ENCODE measurements at places on chromosomes 2 and 18.

- no peak for DNase-seq
Observed at GRCh38 chr2:240292035-240292574, 143.4 kb upstream of the GPC1 start.

DNA sequence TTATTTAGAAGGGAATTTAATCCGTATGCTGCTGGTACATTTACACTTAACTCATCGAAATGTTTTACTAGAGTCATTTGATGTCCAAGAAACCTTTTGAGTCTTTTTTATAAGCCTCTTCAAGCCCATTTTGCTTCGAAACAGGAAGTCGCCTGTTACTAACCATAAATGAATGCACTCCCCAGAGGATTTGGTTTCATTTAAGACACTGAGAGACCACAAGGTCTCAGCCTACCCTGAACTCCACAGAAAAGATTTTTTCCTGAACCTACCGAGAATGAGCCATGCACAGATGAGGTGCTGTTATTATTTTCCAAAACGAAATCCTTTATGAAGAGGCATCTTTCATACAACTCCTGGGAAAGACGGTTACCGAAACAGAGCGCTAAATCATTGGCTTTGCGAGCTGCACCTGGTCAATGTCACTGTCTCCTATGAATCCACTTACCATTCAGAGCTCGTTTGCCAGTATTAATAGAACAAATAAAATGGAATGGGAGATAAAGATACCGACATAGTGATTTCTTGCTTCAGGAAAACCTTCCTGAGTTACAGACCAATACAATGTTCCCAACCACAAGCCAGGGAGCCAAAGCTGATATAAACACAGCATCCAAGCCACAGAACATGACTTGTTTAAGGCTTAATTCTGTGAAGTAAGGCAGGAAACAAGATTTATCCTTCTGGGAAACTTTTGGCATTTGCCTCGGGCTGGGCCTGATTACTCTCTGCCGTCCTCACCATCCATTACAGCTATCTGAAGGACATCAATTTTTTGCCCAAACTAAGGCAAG is 382.1 kb downstream of the OSR1 start:
- DNase-seq: peak; percentile 95

DNA sequence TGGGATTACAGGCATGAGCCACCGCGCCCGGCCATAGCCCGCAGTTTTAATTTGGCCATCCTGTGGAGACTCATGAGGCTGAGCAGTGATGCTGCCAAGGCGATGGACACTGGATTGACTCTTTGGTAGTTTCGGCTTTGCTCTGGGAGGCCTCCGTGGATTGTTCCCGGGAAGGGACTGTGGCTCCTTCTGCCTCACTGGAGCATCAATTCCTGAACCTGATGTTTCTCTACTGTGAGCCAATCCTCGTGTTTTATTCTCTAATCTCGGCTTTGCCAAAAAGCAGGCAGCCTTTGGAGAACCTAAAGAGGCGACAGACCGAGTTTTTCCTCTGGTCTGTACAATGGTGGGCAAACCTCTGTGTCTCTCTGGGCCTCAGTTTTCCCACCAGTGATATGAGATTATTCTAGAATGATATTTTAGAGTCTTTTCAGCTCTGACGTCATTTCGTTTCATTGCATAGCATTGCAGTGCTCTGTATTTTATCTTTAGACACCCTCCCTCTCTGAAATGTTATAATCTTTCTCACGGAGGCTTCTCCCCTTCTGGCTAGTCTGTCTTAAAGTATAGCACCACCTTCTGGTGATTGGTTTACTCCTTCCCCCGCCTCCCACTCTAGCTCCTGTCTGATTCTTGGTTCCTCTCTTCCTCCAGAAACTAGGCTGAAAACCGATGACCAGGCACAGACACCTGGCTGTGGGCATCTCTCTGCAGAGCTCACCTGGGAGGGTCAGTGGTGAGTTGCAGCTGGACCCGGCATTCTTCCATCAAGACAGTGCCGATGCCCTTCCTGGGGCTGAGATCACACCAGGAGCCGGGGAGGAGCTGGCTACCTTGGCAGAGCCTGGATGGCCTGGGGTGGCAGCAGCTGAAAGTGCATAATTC is 341.3 kb downstream of the MYCN start:
- no peak for DNase-seq

DNA sequence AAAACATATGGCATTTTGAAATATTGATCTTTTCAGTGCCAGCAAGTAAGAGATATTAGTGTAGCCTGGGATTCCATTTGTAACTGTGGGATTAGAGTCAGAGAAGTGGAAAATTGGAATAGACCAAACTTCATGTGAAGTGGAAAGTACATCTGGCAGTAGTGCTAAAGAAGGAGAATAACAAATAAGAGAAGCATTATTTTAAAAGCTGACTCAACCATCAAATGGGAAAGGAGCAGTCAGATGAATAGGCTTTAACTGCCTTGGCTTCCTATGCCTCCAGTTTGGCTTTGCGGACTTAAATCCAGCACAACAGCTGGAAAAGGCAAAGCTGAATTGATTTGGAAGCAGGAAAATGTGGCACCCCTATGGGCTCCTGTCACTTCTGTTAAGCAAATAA is 623.1 kb downstream of the TSN start:
- no peak for DNase-seq

DNA sequence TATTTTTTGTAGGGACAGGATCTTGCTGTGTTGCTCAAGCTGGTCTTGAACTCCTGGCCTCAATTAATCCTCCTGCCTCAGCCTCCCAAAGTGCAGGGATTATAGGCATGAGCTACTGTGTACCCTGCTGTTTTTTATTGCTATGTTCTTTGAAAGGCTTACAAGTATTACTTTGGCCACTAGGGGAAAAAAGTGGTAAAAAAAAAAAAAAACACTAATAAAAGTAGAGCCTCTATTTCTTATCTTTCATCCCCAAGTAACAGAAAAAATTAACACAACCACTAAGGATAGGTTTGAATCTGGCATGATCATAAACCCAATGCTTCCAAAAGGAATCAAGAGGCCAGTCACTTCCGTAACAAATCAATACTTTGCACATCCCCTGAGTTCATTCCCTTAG is 11.6 kb downstream of the NOL10 start:
- DNase-seq: peak; percentile 1

DNA sequence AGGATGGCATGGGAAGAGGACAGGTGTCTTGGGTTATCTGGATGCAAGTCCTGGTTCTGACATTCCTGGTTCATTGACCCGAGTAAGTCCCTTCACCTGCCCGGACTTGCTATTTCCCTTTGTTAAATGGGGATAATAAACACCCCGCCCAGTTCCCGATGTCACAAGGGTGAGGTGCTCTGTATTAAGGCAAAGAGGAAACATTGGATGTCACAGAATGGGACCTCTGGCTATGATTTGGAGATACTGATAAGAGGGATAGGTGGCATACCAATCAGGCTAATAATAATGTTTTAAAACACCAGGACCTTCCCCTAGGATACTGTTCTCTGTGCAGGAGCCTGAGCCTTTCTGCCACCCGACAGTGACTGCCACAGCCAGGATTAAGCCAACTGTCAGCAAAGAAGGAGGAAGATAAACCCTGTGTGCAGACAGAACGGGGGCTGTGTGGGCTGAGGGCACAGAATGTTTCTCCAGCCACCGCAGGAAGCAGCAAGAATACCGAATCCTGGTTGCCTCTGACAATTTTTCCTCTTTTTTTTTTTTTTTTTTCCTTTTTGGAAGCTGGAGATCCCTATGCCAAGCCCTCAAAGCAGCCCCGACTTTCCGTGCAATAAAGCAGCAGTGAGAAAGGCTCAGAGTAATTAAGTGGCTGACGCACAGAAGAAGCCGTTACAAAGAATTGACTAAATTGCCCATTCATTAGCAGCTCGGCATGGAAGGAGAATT is 336.6 kb downstream of the SMAD2 start:
- no peak for DNase-seq

DNA sequence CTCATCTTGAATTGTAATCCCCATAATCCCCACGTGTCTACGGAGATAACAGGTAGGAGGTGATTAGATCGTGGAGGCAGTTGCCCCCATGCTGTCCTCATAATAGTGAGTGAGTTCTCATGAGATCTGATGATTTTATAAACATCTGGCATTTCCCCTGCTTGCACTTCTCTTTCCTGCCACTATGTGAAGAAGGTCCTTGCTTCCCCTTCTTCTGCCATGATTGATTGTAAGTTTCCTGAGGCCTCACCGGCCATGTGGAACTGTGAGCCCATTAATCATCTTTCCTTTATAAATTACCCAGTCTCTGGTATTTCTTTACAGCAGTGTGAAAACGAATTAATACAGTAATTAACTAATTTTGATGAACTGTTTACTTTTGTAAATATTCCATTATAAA is 582.5 kb downstream of the TSN start:
- DNase-seq: no peak

All from EH (cell line).